ENCODE measurements at places on chromosomes 13 and 19.

DNA sequence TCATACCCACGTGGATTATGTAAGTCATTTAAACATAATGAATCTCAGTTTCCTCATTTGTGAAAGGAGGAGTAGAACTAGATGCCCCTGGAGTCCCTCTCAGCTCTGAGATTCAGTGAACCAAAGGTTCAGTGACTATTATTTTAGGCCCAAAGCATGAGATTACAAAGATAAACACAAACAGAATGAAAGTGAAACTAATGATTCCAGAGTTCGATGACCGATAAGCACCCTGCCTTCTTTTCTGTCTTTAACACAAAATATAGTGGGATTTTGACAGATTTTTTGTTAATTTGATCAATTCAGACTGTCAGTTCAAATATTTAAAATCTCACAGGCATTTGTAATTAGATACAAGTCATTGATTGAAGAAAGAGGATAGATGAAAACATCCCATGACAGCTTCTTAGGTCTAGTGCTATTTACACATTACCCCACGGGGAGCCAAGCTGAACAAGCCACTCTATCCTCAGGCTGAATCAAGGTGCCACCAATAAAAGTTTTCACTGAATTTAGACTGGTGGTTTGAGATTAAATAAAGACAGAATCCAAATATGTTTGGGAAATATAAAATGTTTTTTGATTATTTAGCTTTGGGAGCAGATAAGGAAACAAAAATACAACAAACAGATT is 64.6 kb upstream of the RAP2A start:
- DNase-seq = no peak

- DNase-seq = no peak
Observed at GRCh38 chr19:10727685-10728201, 9.9 kb downstream of the DNM2 start.

DNA sequence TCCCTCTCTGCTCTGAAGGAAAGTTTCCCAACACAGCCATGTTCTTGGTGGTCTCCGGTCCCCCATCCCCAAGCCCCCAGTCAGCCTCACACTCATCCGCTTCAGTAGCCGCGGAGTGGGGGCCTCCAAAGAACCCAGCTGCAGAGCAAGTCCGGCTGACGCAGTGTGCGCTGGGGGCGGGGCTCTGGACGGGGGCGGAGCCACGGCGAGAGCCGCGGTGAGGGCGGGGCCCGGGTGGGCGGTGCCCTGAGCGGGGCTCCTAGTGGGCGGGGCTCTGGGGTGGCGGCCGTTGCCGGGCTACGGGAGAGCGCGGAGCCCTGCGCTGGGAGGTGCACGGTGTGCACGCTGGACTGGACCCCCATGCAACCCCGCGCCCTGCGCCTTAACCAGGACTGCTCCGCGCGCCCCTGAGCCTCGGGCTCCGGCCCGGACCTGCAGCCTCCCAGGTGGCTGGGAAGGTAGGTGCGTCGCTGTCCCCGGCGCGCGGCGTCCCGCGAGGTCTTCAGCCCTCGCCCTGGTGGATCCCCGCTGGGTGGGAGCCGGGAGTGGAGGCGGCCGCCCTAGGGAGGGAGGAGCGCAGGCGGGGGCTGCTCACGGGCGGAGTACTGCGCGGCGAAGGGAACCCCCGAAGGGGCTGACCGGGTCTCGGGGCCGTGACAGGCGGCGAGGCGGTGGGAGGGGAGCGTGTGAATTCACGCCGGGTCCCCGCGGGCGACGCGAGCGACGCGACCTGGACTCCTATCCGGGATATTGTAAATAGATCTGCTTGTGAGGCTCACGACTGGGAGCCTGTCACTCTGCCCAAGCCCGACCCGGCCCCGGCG is 9.1 kb downstream of the TNFRSF19 start:
- peak; percentile 95 for DNase-seq

- no peak for DNase-seq
Observed at GRCh38 chr13:33340631-33341030, 55.1 kb upstream of the STARD13 start.

DNA sequence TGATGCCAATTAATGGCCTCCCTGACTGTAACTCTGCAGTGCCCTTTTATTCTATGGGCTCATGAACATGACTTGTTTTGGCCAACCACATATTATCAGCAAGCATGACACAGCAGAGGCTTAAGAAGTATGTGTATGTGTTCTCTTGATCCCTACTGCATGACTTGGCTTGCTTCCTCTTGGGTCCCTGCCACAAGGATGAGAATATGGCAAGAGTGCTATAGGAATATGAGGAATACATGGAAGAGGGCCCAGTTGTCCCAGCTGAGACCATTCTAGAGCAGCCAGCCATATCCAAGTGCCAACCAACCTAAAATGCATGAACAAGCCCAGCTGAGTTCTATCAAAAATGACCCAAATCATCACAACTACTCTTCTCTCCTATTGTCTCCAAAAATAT is 576.7 kb upstream of the PCDH9 start:
- no peak for DNase-seq

DNA sequence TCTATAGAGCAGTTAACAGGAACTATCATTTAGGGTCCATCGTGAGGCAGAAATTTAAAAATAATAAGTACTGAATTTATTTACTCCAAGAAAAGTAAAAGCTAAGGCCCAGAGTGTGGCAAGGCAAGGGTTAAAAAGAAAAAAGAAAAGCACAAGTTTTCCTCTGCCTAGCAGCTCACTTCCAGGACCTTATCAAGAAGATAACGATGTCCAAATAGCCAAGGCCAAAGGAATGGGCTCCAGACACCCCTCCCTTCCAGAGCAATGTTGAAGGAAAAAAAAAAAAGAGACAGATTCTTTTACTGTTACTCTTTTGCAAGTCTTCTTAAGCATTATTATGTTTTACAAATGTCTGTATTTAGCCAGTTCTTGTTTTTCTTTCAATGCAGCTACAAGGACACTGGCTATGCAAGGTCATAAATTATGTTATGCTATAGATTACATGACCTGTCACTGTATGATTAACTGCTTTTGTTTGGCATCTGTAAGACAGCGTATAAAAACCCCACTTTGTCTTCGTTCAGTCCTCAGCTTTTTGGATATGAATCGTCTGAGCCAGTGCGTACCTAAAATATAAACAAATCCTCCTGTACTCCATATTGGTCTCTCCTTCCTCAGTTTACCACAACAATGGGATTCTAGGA is 2.9 kb upstream of the ZNF700 start:
- DNase-seq = no peak

DNA sequence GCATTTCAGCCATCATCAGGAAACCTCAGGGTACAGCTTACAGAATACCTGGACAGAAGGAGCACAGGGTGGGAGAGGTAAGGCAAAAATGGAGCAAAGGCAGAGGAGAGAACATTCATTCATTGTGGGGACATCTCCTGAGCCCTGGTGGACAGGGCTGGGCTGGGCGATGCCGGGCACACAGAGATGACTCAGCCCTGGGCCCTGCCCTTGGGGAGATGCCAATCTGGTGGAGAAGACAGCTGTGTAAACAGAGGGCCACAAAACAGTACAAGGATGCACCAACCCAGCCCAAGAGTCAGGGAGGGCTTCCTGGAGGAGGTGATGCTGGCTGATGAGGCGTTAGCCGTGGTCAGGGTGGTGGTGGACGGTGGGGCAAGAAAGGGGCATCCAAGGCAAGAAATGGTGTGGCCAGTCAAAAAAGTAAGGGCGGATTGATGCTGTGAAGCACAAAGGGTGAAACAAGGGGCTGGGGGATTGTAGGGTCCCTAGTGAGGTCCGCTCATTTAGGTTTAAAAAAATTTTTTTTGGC is 3.6 kb upstream of the HAS1 start:
- DNase-seq = no peak

DNA sequence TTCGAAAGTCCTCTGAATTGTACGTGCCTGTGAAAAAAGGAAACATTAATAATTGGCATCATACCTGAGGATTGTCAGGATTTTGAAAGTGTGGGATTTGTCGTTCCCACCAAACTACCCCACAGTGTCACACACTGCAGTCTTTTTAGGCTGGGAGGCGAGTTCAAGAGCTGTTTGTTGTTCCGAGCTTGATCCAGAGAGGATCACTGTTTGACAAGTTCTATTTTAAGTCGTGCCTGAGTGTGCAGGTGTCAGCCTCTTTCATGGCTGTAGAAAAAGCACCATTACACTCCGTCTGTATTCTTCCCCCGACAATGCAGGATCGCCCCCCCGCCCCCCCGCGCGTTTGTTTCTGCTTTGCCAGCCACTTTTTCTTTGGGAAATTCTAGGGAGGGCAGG is 635 bp upstream of the NBEA start:
- no peak for DNase-seq

DNA sequence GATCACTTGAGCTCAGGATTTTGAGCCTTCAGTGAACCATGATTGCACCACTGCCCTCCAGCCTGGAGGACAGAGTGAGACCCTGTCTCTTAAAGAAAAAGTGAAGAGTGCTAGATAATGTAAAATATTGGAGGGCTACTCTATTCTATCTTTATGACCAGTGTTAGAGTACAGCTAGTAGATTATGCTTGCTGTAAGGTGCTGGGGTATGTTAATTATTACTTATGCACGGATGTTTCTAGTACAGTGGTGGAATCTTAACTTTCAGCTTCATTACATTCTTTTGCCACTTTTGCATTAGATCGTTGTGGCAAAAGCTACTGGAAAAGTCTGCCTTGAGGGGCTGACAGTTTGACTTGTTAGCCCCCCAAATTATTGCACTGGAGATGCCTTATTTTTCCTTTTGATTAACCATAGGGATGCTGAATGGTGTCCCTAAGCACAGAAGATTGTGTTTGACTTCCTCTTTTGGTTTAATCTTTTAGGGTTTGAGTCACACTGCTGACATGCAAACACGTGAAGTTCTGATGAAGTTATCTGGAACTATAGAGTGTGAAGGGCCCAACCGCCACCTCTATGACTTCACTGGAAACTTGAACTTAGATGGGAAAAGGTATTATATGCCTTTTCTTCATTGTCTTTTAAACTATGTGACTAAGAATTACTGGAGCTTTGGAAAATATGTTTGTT is 169.8 kb downstream of the ATP8A2 start:
- DNase-seq = no peak

- DNase-seq = no peak
Observed at GRCh38 chr19:33290082-33290815, 12.1 kb downstream of the CEBPA start.

GRCh38 chr13:73608157-73608516 is 526.1 kb downstream of the KLF12 start:
- DNase-seq = no peak

GRCh38 chr19:10418485-10419199 is 1.7 kb upstream of the PDE4A start:
- no peak for DNase-seq

- no peak for DNase-seq
Observed at GRCh38 chr13:26485786-26486185, 71.7 kb upstream of the WASF3 start.

DNA sequence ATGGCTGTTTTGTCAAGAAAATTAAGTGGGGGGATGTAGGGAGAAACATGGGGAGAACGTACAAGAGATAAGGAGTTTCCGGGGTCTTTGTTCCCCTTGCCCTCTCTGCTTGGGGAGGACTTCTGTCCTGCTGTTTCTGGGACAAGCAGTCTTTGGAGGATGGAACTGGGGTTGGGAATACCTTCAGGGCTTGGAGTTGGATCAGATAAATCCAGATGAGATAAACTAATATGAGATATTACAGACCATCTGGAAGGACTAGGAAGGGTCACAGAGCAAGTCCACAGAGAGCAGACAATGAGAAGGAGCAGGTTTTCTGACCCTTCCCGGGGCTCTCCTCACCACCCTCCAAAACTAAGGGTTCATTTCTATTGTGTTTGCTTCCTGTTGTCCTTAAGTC is 237.5 kb downstream of the TSHZ3 start:
- no peak for DNase-seq

- no peak for DNase-seq
Observed at GRCh38 chr19:58338825-58339558, 12.2 kb downstream of the ZSCAN22 start.

DNA sequence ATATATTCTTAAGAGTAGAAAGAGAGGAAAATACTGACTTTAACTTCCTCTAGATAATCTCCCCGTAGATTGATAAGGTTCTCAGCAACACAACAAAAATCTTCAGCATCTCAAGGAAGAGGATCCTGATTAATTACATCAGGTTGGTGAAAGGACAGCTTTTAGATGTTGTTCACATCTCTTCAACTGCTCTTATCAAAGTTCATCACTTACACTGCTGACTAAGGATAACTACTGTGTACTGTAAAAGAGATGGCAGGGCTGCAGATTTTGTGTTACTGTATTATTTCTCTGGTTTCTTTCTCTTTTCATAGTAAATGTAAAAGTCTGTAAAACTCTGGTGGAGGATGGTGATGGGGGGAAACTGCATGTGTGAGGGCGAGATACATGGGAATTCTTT is 133.7 kb downstream of the PCDH9 start:
- DNase-seq = no peak

GRCh38 chr13:111033172-111034130 is 81.7 kb upstream of the ARHGEF7 start:
- no peak for DNase-seq

DNA sequence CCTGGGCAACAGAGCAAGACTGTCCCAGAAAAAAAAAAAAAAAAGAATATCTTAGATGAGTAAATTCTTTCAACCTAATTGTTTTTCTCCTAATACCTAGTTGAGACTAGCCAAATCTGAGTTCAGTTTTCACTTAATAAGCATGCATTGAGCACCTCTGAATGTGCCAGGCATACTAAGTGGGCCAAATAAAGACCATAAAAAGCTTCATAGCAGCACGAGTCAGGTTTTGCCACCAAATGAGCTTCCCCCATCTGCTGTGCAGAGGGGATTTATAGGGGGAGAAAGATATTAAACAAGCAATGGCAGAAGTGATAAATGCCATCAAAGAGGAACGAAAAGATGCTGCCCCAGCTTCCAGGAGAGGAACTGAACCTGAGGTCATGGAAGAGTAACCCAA is 11.4 kb downstream of the THSD1 start:
- no peak for DNase-seq

- no peak for DNase-seq
Observed at GRCh38 chr13:45748941-45749759, 47.0 kb downstream of the CBY2 start.

DNA sequence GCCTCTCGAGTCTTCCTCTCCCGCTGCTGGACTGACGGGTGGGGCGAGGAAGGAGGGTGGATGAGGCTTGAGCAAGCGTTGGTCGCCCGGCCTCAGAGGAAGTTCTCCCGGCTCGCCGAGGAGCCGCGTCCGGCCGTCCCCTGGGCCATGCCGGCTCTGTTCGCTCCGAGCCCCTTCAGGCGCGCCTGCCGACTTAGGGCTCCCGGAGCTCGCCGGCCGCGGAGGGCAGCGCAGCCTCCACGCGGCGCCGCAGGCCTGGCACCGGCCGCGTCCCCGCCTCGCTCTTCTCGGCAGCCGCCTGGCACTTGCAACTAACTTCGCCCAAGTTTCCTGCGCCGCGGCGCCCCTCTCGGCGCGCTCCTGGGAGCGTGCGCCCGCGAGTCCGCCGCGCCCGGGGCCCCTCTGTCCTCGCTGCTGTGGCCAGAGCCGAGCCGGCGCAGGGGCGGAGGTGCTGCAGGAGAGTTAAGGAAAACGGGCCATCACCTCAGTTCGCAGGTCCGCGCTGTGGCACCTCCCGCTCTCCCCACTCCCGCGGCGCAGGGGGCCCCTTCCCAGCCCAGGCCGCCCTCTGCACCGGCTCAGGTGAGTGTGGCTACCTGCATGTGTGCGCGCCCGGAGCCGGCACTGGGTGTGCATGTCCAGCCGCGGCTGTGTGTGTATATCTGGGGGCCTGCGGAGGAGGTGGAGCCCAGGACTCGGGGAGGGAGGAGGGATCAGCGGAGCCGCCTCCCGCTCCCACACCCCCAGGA is 641 bp upstream of the SOX21 start:
- DNase-seq = peak; percentile 34
